Gastroesophageal sphincter (tissue), 4 donors: ENCODE measurements at places on chromosomes 2 and 18.

DNA sequence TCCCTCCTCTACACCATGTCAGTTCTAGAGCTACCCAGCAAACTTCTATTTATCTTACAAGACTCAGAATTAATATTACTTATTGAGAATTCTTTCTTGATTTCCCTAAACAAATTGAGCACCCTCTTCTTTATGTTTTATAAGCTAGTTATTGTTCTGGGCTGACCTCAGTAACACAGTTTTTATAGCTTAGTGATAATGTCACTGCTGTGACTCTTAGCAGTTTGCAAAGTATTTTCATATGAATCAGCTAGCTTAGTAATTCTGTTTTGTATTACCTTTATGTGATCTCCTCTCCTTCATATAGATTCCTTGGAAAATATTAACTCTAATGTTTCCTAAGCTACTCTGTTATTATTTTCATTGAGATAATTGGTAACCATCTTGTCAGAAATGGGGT, 114.9 kb downstream of the PMS1 start:
- ATAC-seq = no peak

DNA sequence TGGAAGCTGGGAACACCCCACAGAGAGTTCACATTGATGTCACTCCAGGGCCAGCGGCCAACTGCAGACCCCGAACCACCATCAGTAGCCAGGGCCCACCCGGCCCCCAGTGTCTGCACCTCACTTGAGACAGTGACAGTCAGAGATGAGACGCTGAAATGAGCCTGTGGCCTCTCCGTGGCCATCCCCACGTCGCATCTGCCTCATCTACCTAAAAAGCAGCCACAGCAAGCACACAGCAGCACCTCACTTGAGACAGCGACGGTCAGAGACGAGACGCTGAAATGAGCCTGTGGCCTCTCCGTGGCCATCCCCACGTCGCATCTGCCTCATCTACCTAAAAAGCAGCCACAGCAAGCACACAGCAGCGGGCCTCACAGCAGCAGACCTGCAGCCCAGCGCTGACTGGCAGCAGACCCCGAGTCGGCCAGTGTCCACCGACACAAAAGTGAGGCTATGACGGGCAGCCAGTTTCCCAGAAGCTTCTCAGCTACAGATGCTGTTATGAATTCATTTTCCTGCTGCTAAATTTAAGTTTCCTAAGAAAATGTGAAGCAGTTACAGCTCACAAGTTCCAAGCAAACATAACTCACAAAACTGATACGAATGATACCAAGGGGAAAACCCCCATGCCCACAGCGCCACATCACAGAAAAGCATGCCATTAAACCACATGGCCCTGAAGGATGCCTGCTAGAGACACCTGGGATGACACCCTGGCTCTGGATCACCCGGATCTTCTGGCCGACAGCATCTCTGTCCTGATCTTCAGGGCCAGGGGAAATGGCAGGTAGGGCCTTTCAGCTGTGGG, 27.7 kb downstream of the SNORC start:
- ATAC-seq = no peak

DNA sequence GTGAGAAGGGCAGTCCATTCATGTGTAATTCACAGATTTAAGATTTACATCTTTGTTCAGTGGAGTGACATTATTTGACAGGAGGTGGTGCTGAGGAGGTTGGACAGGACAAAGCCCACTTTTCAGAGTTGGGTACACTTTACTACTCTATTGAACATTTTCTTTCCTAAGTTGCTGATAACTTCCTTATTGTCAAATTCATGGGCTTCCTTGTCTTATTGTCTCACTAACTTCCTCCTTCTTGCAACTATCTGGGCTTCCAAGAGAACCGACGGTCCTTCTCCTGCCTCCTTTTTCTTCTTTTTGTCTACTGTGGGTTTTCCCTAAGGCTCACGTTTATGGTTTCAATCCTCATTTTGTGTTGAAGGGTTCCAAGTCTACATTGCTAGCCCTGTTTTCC, 67.7 kb upstream of the DNMT3A start:
- ATAC-seq = no peak

DNA sequence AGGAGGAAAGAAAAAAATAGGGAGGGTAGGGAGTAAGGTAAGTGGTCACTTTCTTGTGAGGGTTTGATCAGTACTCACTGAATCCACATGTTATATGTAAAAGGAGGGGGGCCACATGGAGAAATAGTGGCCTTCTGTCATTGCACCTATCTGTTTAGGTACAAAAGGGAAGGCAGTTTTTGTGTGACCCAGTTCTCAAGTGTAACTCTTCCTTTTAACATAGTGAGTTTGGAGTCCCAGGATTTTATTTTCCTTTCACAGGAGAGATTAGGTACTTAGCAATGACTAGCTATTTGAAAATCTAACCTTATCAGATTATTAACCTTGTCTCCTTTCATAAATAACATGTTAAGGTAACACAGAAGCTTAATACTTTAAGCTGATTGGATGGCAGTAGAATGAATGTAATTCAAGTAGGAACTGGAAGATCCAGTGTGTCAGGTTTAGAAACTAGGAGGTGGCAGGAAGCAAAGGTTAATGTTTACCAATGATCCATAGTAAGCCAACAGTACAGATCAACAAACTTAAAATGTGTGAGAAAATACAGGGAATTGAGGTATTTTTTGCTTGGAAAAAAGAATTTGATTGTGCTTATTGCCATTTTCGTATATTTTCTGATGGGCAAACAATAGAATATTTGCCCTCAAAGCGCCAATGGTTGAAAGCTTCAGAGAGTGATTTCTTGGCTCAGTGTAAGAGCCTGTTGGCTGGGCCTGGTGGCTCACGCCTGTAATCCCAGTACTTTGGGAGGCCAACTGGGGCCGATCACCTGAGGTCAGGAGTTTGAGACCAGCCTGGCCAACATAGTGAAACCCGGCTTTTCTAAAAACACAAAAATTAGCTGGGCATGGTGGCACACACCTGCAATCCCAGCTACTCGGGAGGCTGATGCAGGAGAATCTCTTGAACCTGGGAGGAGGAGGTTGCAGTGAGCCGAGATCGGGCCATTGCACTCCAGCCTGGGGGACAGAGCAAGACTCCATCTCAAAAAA, 11.3 kb downstream of the HNMT start:
- no peak for ATAC-seq

DNA sequence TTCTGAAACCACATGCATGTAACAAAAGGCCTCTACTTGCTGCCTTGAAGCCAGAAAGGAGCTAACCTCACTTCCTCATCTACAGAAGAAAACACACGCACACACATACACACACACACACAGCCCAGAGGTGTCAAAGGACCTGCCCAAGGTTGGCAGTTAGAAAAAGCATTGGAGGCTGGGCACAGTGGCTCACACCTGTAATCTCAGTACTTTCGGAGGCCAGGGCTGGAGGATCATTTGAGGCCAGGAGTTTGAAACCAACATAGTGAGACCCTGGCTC, 125.9 kb upstream of the RNF152 start:
- no peak for ATAC-seq

GRCh38 chr2:186724736-186725135, 30.9 kb downstream of the FAM171B start:
- no peak for ATAC-seq

GRCh38 chr18:77101410-77102258, 30.9 kb downstream of the MBP start:
- peak; percentile 85 for ATAC-seq

DNA sequence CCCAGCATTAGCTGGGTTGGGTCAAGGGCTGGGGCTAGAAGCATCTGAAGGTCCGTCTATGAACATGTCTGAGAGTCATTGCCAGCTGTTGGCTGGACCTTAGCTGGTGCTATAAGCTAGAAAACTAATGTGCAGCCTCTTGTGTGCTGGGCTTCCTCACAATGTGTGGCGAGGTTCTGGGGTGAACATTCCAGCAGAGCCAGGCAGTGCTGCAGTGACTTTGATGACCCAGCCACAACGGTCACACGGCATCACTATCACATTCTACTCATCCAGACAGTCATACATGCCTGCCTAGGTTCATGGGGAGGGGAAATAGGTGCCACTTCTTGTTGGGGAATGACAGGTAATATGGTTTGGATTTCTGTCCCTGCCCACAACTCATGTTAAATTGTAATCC, 260.5 kb downstream of the CYP26B1 start:
- ATAC-seq = no peak

- ATAC-seq = no peak
Measured at GRCh38 chr2:96541398-96542152, 5.0 kb downstream of the ARID5A start.

DNA sequence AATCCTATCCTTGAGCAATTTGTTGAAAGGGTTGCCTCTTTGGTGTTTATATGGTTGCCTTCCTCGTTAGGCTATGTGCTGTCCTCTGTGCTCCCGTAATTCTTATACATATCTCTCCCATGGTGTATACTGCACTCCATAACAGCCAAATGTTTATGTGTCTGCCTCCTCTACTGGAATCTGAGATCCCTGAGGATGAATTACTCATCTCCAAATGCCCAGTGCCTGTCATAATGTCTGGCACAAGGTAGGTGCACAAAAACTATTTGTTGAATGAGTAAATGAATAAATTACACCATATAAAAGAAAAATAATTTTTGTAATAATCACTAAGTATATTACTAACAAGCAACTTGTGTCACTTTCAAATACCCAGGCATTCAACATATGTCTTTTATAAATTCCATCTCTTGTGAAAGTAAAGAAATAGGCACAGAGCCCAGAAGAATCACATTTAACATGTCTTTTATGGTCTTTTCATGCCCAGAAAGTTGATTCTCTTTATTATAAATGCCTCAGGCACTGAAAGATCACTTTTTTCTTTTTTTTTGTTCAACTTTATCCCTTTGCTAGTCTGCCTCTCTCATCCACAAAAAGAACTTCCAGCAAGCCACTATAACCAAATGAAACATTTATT, 164.9 kb downstream of the CCDC148 start:
- ATAC-seq = no peak

DNA sequence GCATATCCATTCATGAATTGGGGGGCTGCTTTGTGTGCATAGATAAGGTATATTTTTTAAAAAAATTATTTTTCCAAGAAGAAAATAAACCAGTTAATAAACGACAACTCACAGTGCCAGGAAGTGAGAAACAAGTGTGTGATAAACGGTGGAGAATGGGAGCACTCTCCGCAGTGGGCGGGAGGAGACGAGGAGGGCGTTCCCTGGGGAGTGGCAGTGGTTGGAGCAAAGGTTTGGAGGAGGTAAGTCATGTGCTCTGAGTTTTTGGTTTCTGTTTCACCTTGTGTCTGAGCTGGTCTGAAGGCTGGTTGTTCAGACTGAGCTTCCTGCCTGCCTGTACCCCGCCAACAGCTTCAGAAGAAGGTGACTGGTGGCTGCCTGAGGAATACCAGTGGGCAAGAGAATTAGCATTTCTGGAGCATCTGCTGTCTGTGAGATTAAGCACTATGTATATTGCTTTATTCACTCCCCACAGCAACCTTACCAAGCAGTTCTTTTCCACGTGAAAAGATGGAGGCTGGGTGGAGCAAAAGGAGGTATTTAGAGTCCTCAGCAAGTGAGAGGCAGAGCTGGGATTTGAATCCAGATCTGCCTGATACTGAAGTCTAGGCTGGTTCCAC, 27.0 kb upstream of the CASP8 start:
- peak; percentile 30 for ATAC-seq

DNA sequence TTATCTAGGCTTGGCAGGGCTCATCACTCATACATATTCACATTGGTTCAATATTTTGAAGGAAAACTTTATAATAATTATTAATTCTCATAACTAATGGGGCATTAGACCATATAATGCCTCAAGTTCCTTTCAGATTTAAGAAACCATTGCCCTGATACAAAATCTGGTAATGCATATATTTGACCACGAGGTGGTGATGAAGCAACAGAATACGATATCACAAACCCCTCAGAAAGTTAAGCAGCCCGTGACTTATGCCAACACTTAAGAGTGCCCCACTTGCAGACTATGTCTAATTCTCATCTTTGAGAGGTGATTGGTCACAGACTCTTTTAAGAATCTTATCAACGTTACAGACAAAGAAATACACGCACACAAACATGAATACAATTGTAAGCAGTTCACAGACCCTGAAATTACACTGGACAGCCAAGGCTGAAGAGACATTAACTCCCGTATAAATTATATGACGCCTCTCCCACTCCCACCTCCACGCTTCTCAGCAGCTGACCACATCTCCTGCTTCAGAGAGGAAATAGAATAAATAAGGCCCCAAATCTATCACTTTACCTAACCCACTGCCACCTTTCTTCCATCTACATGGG, 20.7 kb upstream of the DNAH6 start:
- ATAC-seq = no peak

- no peak for ATAC-seq
Measured at GRCh38 chr18:35185771-35186170, 55.1 kb upstream of the ZNF397 start.

DNA sequence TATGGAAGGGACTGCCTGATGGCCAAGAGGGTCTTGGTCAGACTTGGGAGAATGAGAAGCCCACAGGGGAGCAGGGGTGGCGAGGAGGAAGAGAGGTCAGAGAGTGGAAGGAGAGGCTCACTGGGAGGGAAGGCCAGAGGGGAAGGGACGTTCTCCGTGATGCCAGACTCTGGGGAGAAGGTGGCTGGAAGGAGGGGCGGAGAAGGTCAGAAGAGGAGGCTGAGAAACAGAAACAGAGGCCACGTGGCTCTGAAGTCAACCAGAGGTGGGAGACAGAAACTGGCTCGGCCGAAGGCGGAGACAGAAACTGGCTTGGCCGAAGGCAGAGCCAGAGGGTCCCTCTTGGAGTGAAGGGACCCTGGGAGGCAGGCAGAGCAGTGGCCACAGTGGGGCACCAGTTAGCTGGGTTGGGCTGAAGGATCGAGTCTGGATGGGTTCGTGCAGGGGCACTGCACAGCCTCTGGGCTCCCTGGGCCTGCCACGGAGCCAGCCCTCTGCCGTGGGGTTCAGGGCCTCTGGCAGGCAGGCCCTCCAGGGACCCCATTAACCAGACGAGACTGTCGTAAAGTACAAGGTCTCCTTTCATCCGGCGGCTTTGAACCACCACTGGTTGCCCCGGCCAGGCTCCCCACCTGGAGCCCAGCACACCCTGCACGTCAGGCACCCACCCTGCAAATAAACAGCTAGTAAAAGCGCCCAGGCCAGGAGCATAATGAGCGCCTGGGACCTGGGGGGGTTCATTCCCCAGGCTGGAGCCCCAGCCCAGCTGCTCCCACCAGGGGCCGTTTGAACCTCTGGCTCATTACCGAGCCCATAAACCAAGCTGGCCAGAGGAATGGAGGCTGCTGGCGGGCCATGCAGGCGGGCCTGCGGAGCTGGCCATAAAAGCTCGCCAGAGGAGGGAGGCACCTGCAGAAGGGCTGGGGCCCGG, 218.8 kb downstream of the DYSF start:
- no peak for ATAC-seq

DNA sequence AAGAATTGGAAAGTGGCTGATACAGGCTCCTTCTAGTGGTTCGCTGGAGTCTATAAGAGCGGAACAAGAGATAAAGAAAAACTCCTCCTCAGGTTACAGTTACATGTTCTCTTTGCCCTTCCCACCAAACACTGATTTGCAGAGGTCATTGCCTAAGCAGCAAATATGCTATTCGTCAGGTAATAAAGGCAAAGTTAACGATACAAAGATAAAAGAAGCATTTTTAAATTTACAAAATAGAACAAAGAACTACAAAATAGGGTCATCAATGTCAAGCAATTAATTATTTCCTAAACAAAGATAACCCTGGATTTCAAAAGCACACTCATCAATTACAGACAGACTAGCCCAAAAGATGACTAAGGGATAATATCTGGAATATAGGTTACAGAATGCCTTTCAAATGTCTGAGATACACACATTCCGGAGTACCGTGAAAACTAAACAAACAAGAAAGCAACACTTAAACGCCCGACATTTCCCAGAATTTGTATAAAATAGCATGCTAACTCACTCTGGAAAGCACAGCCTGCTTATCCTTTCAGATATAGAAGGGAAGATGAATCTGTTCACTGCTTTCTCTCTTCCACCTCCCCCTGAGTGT, 186.4 kb downstream of the MREG start:
- ATAC-seq = no peak
